Kasumi-1 (cell line): ENCODE measurements at places on chromosomes 12 and 14.

DNA sequence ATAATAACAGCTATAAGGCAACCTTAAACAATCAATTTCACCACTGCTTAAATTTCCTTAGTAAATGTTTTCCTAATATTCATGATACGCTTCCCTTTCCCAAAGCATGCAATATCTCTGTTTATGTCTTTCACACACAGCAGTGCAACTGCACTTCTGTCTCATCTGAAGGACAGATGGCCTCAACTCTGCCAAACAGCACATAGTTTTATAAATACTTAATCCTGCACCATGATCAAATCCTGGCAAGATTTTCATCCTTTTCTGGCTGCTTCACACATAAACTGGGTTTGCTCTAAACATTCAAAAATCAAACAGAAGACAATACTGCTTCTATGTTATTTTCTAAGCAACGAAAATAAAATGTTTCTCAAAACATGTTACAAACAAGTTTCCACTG is 266.3 kb downstream of the ITPR2 start:
- DNase-seq = no peak

GRCh38 chr12:131948166-131948712 is 1.5 kb upstream of the EP400 start:
- DNase-seq = no peak

- no peak for DNase-seq
Observed at GRCh38 chr14:65079768-65080167, 22.5 kb downstream of the MAX start.

DNA sequence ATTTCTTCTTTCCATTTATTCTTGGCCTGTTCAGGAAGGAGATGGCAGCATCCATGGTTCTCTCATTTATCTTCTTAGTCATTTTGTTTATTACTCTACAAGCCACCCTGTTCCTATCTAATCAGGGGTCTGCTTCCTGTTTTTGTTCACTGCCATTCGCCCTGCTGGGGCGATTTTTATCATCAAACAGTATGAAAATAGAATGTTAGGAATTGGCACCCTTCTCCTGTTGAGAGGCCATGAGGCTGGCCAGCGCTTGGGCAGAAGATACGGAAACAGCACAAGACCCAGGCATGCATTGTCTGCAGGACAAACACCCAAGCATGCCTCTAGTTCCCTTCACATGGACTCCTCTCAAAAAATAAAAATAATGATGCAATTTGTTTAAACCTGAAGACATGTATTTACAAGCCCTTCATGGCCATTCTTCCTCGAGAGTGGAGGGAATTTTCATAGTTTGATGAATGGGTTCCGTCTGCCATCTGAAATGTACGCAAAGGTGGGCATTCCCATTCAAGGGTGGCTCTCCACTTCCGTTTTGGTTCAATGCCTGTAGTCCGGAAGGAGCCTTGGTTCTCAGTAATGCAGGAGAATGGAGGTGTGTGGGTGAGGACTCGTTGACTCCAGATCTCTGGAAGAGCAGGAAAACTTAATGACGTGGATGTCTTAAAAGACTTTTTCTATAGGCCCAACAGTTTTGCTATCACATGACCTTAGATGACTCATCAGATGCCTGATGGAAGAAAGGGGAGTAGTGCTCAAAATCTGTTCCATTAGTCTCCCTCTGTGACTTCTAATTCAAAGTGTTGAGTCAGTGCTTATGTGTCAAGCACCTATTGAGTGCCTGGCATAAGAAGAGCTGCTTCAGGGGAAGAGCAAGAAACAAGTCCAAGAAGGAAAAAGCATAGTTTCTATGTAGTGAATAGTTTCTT is 252.4 kb upstream of the TBX3 start:
- no peak for DNase-seq

DNA sequence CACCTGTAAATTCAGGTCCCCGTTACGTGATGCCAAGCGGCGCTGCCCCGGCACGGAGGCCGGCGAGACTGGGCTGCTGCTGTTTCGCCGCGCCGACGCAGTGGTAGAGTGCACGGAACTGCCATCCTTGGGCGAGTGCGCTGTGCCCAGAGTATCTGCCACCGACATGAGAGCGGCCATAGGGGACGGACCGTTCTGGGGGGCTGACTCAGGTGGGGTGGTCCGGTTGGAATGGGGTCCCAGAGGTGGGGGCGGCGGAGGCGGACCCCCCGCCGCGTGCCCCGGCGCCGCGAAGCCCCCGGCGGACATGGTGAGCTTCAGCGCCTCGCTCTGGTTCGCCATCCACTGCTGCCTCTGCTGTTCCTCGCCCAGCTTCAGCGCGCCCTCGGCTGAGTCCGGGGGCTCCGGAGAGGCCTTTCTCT is 2.8 kb downstream of the IRF2BPL start:
- DNase-seq = no peak
